ENCODE measurements at places on chromosomes 2 and 18.

DNA sequence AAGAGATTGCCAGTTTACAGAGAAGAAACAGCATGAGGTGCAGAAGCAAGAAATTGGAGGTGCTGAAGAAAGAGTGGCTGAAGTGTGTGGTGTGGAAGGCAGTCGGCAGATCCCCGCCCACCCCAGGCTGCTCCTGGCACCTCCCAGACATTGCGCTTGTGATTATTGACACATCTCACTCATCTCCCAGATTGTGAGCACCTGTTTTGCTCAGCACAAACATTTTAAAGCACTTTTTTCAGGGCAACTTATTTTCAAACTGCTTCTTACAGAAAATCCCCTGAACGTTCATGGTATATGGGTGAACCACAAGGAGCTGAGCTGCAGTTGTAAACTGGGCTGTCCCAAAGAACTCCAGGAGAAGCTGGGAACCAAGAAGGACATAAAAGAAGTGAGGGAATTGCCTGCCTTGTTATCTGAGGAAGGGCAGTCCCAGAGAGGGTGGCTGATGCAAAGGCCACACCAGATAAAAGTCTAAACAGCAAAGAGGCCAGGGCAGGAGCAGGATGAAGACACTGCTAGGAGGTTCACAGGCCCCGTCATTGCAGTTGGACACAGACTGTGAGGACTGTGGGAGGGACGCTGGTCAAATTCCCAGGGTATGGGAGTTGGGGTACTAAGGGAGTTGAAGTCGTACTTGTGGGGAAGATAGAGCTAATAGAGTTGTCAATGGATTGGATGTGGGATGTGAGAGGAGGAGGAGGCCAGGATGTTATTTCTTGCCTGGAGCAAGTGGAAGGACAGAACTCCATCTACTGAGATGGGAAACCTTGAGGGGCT lies 65.1 kb downstream of the INPP4A start:
- DNase-seq, result no peak

DNA sequence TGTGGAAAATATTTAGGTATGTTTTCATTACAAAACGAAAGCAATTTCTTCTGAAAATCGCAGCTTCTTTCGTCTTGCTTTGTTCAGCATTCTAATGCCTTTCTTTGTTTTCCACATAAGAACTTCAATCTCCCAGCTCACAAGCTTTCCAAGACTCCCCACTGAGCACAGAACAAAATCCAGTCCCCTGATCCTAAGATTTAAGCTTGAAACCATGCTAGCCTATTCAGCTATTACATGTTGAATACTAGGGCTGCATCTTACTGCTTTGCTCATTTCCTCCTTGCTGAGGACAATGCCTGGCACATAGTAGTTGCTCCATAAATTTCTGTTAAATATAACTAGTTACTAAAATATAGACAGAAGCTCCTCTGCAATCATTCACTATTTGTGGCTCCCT lies 160.6 kb downstream of the GALNT3 start:
- DNase-seq, result no peak

GRCh38 chr2:71876542-71877451 lies 270.9 kb downstream of the CYP26B1 start:
- DNase-seq, result no peak

GRCh38 chr2:20614201-20615067 lies 36.5 kb downstream of the HS1BP3 start:
- DNase-seq, result no peak

DNA sequence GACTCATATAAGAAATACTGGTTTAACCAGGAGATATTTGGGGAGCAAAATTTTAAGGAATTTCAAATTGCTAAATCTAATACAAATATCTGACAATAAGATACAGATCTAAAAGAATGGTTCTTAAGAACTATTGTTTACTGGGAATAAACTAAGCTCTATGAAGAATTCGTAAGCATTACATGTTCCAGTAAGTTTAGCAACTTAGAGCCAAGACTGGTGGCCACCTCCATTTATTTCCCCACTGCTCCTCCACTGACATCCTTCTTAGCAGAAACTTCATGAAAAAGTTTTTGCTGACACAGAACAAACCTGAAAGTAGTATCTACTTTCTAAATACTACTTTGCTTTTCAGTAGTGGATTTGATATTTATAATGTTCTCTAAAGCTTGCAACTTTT lies 83.0 kb downstream of the ACSL3 start:
- no peak for DNase-seq

DNA sequence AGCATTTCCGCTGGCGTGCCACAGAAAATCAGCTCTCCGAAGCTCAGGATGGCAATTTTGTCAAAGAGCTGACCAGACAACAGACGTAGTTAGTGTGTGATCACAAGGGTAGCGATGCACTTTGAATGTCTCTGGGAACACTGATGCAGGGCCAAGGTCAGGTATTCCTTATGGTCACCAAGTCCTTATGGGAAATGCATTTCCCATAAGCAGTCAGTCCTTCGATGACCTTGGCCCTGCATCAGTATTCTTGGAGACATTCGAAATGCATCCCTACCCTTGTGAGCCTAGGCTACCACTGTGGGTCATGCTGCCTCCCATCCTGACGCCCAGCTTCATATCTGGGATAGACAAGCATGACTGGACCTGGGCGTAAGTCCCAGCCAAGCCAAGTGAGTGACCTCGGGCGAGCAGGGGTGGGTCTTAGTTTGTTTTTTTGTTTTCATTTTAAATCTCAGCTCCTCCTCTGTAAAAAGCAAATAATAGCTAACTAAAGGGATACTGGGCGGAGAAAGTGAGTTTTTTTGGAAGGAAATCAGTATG lies 13.6 kb downstream of the ABCG5 start:
- no peak for DNase-seq

Data from GM13976 (cell line).